GDM1 (cell line): ENCODE measurements at places on chromosomes 16 and 17.

DNA sequence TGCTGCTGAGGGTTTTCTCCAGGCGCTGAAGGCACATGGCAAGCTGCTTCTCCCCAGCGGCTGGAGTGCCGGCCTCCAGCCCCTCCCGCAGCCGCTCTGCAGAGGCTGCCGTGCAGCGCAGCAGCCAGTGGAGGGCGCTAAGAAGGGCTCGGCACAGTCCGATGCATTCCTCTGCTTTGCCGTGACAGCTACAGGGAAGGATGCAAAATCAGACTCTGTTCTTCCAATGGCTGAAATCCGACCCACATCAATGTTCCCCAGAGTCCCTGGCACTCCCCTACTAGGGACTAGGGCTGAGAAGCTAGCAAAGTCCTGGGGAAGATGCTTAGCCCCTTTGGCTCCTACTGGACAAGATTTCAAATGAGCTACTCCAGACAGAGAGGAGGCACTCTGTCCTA lies 19.0 kb downstream of the MED24 start:
- DNase-seq, result no peak

DNA sequence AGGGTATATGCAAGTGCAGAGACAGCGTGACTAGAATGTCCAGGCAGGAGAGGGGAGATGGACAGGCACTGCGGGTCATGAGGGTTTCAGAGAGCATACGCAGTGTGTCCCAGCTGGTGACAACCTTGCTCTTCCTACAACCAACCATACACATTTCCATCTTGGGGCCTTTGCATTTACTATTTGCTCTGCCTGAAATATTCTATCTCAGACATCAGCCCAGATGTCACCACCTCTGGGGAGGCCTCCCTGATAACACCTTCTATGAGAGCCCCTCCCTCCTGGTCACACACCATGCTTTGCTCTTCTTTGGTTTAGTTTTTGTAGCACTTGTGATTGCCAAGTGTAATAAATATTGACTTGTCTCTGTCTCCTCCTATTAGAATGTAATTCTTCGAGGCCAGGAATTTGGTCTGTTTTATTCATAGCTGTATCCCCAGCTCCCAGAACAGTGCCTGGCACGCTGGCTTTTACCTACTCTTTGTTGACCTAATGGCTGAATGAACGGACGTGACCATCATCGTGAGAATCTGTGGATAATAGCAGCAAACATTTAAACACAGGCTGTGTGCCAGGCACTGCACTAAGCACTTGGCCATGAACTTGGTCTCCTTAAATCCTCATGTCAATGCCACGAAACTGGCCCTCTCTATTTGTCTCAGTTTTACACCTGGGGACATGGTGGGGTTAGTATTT lies 51.9 kb downstream of the PLCG2 start:
- DNase-seq, result no peak

- no peak for DNase-seq
Observed at GRCh38 chr16:49510654-49511305, 137.2 kb downstream of the C16orf78 start.

- no peak for DNase-seq
Observed at GRCh38 chr17:57900991-57901743, 51.3 kb upstream of the MRPS23 start.

GRCh38 chr17:7308625-7309433 lies 1.4 kb downstream of the EIF5A start:
- peak; percentile 68 for DNase-seq

DNA sequence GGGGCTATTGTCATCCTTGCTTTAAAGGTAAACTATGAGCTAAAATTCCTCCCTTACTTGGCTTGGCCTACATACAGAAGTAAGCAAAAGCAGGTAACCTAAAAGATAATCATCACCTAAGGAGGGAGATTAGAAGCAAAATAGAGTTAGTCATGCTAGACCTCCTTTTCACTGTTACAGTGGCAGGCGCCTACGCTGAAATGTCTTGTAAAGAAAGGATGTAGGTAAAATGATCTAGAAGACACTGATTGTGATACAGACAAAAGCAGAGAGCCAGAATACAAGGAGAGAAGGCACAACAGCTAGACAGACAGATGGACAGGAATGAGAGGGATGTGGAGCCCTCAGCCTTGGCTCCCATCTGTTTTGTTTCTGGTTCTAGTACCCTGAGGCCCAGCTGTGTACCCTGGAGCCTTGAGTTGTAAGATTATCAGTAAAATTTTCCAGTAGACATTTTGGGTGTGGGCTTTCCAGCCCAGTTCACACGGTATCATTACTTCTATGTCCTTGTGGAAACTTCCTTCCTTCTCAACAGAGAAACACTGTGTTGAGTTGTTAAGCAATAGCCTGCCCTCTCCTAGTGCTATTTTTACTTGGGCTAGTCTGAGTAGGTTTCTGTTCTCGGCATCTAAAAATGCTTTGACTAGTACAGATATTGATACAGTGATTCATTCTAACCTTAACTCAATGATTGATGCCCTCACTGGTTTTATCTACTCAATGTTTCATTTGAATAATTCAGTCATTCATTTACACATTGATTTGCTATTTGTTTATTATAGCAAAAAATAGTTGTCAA lies 7.7 kb upstream of the C16orf78 start:
- no peak for DNase-seq

DNA sequence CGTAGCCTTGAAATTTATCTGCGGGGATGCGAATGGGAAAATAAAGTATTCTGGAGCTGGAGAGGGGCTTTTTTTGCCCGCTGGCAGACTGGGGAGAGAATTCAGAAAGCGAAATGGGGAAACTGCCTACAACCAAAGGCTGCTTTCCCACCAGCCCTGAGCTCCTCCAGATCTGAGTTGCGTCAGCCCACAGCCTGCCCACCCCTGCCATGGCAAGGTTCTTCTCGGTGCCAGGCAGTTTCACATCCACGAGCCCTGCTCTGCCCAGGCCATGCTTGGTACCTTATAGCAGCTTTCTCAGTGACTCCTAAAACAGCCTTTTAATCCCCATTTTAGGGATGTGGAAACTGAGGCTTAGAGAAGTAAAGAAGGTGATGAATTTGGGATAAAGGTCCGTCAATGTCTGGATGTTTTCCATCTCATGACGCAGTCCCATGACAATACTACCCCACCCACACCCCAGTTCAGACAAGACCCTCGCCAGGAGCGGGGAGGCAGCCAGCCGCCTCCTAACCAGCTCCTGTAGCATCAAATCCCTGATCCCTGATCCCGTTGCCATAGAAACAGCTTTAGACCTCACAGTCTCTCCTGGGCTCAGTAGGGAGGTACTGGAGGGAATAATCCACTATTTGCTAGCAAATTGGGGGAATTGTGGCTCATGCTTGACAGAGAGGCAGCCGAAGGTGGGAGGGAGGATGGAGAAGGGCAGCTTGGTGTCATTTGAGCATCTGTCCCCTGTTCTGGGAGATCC lies 113.5 kb downstream of the MGAT5B start:
- no peak for DNase-seq

GRCh38 chr16:89100601-89101302 lies 7.1 kb downstream of the ACSF3 start:
- no peak for DNase-seq

GRCh38 chr17:40072040-40072734 lies 9.4 kb downstream of the THRA start:
- DNase-seq, result no peak

DNA sequence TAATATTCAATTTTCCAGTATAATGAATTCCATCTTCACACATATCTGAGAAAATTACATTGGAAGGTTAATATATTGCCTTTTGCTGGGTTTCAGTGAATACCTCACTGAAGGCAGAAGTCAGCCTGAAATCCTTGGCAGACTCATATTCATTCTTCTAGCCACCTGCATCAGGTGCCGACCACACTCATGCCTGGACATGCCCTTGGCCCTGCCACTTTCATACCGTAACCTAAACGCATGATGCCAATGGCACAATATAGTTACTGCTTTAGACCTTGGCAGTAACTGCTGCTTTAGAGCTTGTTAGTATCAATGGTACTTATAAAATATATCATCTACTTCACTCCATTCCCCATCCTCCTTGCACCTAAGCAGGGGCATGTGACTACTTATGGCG lies 817.6 kb upstream of the CDH8 start:
- DNase-seq, result no peak

DNA sequence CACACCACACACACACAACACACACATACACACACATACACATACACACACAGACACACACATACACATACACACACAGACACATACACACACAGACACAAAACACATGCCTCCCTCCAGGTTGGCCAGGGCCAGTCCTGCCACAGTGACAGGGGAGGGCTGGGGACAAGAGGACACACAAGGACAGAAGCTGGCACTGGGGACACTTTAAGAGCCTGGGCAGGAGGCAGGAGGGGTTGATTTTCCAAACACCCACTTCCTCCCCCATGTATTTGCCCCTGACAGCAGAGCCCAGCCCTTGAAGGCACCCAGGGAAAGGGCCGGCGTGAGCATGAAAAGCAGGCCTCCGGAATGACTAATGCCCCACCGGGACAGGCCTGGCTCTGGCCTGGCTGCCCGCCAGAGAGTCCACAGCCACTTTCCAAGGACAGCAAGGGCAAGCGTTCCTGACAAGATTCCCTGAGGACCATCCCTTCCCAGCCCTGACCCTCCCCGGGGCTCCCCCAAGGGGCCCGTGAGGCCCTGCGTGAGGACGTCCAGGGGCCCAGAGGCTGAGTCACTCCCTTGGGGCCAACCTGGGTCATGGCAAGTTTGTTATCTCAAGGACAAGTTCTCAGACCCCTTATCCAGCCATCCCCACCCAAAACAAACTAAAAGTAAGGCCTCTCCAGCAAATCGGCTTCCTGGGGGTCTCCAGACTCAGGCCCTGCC lies 235.6 kb downstream of the ZNF423 start:
- DNase-seq, result no peak

DNA sequence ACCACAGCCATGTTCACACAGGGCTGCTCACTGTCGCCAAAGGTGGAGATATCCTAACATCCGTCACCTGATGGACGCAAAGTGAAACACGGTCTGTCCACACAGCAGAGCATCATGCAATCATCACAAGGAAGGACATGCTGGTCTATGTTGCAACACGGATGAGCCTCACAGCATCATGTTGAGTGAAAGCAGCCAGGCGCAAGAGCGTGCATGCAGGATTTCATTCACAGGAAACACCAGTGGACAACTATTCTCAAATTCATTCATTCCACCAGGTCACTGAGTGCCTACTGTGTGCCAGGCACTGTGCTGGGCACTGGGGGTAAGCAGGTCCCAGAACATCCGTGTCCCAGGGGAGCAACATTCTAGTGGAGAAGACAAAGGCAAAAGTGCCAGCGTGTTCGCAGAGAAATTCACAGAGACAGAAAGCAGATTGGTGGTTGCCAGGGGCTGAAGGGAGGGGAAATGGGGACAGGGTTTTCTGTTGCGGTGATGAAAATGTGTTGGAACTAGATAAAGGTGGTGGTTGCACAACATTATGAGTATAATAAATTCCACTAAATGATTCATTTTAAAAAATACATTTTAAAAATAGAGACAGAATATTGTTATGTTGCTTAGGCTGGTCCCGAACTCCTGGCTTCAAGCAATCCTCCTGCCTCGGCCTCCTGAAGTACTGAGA lies 22.7 kb upstream of the KCNJ12 start:
- no peak for DNase-seq

GRCh38 chr17:78234261-78234865 lies 2.9 kb downstream of the TMEM235 start:
- DNase-seq, result no peak

DNA sequence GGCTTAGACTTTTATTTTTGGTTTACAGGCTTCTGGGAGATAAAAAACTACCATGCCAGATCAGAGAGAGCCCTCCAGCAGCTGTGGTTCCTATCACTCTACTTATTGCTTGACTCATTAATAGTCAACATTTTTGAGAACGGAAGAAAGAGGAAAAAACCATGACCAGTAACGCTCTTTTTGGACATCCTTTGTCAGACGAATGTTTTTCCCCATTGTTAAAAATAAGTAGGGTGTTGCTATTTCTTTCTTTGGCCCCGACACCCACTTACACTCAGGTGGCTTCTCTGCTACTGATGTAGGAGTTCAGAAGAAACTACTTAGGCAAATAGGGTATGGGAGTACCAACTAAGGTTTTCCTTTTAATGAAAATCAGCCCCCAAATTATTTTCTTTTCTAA lies 27.5 kb downstream of the TVP23A start:
- DNase-seq, result no peak

DNA sequence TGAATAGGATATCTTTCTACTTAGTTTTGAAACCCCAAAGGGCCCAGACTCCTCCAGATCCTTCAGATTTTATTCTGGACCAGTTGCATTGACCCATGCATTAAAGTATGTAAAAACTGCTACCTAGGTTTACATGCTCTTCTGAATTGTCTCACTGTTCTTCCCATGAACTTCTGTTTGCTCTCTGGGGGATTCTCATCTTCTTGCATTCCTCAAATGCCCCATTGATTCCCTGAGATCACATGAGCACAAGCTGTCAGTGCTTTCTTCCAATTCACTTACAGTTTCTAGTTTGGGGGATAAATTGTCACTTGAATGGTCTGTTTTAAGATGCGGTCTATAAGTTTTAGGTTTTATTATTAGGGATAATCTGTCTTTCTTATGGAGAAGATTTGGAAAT lies 188.9 kb upstream of the KIF2B start:
- no peak for DNase-seq

DNA sequence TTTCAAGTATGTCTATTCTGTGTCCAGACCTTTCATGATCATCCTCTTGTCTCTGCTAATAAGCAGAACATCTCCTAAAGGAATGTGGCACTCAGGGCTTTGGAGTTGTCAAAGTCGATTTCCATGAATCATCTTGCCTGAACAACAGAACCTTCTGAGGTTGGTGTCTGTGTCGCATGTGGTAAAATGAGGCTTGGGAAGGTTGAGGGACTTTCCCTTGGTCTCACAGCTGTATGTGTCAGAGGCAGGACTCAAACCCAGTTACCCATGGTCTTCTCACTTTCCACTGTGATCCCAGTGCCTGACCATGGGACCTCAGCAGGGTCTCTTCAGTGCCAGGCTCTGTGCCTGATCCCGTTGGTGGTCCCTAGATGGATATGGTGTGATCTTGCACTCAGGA lies 4.2 kb upstream of the GPRC5B start:
- no peak for DNase-seq

DNA sequence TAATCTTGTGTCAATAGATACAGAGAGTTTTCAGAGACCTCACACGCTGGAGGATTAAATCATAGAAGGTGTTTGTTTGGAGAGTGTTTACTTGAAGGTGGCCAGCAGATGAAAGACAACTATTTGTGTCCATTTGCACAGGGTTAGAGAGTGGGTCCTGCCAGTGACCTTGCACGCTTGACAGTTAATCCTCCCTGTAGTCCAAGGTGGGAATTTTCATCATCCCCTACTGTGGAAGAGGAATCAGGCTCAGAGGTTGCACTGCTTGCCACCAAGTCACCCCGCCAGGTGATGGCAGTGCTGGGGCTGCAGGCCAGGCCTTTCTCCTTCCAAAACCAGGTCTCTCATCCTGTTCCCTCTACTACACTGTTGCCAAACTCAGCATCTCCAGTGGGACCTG lies 12.3 kb downstream of the CDH1 start:
- no peak for DNase-seq
